ENCODE measurements at places on chromosomes 16 and 17.

DNA sequence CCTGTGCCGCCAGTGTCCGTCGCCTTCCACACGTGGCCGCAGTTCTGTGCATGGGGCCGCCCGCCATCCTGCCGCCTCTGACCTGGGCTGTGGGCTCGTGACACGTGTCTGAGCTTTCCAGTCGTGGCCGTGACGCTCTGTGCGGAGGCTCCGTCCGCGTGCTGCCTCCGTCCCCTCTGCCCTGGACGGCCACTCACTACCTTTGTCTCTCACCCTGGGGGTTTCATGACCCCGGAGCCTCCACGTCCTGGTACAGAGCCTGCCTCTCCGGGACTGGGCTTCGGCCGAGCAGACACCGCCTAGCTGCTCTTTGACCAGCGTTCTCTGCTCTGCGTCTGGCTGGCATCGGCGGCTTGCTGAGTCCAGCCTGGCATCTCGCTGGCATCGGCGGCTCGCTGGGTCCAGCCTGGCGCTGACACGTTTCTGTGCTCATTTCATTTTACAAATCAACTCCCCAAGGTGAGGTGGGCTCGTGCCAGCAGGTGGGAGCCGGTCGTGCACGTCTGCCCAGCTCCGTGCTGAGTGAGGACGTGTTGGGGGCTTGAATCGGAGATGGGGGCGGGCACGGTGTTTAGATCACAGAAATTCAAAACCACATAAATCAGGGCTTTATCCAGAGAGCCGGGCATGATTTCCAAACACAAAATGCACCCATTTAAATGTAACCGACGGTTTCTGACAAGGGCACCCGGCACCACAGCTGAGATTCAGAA, 44.3 kb upstream of the GNG13 start:
- no peak for DNase-seq

- DNase-seq = no peak
These were observed 2.1 kb downstream of the SPAG9 start for GRCh38 chr17:51118330-51119195.

DNA sequence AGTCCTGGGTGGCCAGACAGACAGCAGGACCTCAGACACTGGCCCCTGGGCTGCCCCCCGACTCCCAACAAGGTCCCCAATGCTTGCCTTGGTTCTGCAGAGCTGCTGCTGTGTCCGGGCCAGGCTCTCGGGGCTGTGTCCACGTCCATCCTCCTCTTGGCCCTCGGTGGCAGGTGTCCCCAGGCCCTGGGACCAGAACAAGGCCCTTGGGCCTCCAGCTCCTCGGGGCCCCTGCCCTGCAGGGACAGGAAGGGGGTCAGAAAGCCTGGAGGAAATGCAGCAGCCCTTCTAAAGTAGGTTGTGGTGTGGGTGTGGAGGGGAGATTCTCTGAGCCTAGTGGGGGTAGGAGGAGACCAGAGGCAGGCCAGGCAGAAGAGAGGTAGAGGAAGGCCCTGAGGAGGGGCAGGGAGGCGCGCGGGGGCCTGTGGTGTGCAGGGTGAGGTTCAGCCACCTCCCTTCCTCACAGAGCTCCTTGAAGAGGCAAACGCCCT, 2.5 kb upstream of the AXIN1 start:
- no peak for DNase-seq

GRCh38 chr16:890217-890616, 80.6 kb downstream of the LMF1 start:
- no peak for DNase-seq

DNA sequence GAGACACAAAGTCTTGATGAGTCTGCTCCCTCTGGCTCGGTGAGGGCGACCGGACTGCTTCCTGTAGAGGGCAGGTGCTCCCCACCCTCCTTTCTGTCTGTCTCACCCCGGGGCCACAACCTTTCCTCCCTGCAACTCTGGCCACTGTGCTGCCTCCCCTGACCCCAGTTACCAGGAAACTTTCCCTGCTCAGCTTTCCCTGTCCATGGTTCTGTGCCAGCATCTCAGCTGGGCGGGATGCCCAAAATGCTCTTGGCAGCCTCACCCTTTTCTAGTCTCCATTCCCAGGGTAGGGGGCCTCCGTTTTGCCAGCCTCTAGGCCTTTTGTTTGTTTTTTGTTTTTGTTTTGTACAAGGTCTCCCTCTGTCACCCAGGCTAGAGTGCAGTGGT, 1.4 kb downstream of the PLD2 start:
- DNase-seq = no peak

DNA sequence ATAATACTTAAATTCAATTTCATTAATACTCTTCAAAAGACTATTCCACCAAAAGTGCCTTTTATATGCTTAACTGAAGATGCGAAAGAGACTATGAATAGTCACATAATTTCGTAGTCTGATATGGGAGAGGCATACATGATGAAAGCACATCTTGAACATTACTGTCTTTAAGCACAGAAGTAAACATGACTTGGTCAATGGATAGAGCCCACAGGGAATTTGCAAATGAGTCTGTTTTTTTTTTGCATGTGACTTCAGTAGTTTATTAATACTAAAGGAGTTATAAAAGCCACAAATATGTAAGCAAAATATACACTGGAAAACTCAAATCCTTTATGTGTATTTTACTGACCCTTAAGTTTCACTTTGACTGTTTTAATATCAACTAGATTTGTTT, 15.9 kb downstream of the ADPRM start:
- no peak for DNase-seq
